ENCODE measurements at places on chromosomes 4 and X.

DNA sequence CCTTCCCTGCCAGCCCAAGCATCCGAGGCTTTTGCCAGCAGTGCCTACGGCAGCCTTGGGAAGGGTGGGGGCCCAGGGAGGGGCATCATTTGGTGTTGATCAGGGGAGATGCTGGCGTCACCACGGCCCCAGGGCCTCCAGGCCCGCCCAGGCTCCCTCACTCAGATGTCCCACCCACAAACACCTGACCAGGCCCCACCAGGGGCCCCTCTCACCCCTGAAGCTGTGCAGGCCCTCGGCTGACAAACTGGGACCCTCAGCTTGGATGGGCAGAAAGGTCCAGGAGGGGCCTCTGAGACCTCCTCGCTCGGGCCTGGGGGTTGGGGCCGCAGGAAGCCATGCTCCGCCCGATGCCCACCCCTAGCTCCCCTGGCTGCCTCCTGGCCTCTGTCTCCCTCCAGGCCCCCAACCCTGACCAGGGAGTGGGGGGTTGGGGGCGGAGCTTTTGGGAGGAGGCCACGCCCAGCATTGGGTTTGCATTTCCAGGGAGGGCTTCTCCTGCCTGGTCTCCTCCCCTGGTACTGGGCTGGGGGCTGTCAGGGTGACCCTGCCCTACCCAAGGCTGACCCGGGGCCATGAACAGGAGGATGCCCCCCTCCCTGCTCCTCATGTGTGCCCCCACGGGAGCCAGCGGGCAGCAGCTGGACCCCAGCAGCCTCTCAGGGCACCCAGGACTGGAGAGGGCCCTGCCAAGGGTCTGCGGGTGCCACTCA is 33.4 kb upstream of the SPON2 start:
- no peak for DNase-seq

GRCh38 chr4:185416955-185417354 is 8.8 kb downstream of the UFSP2 start:
- DNase-seq = no peak

DNA sequence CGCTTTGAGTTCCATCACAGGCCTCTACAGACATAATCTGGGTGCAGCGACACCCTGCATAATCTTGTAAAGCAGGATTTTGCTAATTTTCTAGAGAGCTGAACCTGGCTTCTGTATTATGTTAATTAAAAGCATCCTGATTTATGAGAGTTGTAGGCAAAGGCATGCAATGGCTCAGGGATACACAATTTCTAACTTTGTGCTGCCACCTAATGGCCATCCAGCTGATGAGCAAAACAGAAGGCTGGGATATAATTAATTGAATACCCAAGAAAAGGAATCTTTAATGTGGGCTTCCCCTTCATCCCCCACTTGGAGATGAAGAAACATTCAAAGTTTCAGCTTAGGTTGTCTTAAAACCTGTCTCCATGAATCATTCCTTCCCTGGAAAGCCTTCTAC is 78.1 kb downstream of the BMP15 start:
- DNase-seq = peak; percentile 49

- no peak for DNase-seq
These were observed 21.9 kb upstream of the ADH4 start for GRCh38 chr4:99165978-99166377.

DNA sequence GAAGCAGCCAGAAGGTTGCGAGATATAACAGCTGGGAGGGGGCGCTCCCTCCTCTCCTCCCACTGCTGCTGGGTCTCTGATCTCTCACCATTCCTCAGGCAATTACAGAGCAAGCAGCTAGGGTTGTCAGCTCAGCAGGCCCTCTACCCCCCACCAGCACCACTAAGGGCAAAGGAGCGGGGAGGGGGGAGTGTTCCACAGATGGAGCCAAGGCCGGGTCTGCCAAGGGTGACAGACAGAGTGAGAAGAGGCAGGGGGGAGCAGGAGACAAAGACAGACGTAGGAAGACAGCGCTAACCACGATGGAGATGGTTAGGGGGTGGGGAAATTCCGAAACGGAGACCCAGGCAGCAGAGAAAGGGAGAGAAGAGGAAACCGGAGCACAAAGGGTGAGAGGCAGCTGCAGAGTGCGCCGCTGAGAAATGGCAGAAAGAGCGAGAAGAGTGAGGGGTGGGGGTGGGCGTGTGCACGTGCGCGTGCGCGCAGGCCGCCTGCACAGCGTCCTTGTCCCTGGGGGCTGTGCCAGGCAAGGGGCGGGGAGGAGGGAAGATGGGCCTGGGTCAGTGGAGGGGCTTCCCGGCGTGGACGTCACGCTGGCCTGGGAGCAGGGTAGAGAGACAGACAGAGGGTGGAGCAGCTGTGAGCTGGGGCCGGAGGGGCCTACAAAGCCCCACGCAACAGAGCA is 6.9 kb downstream of the L1CAM start:
- DNase-seq = peak; percentile 92

DNA sequence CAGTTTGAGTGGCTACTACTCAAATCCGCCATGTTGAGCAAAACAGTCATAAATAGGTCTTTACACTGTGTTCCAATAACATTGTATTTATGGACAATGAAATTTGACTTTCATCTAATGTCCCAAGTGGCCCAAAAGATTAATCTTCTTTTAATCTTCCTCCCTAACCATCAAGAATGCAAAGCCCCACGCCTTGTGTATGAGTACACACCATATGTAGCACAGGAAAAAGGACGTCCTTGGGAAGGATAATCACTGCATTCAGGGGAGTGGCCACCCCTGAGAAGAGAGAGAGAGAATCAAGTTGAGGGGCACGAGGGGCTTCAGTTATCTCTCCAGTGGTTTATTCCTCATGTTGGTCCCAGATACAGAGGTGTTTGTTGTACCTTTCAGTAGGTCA is 33.1 kb downstream of the RBM47 start:
- no peak for DNase-seq

GRCh38 chrX:134634691-134635090 is 23.6 kb downstream of the PLAC1 start:
- DNase-seq = no peak

GRCh38 chr4:81407726-81408125 is 64.0 kb downstream of the RASGEF1B start:
- no peak for DNase-seq

- no peak for DNase-seq
These were observed 51.2 kb downstream of the HMX1 start for GRCh38 chr4:8820178-8821102.

All from NCI-H1417 (cell line).